ENCODE measurements at places on chromosomes 2 and 18. TPM values are rescaled to one million over a fixed set of nuclear protein-coding genes. Genes with fewer than 3 reads are reported as not detected.

DNA sequence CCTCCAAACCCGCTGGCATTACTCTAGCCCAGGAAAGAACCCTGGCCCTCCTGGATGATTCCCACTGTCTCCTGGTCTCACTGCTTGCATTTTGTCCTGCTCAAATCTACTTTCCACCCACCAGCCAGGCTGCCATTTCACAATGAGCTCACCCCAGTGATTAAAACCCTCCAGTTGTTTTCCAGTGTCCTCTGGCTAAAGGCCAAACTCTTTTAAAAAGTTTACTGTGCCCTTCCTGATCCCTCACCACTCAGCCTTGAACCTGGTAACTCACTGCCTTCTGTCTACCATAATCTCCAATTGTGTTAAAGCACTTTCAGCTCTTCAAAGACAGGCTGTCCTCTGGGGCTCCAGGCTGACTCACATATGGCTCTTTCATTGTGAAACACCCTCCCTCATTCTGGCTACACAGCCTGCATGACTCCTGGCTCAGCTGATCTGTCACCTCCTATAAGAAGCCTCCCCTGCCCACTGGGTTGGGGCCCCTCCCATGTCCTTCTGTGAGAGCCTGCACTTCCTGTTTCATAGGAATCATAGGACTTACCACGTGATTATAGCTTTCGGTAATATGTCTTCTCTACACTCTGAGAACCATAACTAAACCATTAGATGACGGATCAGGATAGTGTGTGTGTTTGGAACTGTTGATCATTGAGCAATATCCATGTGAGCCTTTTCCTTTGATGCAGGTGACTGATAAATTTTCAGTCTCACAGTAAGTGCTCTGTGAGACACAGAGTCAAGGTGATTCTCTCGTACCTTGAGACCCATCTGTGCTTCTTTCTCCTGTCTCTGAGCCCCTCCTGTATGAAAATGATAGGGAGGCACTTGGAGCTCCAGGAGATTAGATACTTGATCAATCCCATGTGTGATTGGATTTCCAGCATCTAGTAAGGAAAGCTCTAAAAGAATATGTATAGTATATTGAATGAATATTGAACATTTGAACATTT is 590.8 kb upstream of the ID2 start:
- DNase-seq = peak; percentile 93

GRCh38 chr2:67996772-67997527 is 65.9 kb downstream of the C1D start:
- DNase-seq = no peak

LINC00305 gene
- not detected for total RNA-seq

CRYGD gene
- total RNA-seq = not detected

GRCh38 chr2:105782646-105783045 is 37.9 kb downstream of the NCK2 start:
- DNase-seq = no peak

DNA sequence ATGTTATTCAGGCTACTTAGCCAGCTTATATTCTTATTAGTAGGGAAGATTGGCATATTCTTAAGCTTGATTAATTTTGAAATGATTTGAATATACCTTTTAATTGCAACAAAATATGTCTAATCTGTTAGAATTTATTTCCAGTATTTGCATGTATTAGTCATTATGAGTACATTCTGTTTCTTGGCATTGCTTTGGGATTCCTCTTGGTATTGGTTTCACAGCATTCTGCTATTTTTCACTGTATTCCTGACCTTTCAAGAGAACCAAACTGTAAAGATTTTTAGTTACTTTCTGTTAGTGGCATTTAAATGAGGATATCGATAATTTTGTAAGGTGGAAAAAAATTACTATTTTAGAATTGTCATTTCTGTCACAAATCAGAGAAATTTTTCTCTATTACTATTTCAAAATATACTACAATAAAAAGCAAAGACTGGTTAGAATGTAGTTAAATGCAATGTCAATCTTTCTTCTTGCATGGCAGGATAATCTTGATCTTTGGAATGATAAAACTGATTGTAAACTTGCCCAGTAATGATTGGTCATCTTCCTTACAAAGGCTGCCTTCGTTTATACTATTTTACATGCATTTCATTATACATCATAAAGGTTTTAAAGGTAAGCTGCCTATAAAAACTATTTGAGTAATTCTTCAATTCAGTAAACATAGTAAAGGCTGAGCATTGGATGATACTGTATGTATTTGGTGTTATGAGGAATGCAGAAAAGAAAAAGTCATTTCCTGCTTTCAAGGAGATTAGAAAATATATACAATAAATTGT is 86.1 kb downstream of the SLC4A10 start:
- DNase-seq = peak; percentile 27

DNA sequence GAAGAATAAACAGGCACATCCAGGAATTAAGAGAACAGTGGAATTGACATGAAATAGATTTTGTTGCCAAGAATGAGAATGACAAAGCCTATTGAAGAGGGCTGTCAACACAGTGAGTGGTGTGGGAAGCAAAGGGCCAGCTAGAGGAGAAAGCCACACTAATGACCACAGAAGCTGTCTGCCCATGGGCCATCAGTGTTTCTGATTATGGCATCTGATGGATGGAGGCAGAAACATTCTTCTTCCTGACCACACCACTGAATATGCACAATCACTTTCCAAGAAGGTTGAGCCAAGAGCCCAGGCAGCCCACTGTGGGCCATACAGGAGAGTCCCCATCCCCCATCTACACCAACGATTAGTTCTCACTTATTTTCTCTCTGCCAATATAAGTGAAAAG is 146.0 kb upstream of the SH3BP4 start:
- DNase-seq = no peak

LAMA3 gene
- 15.7 TPM for total RNA-seq

- DNase-seq = no peak
Observed at GRCh38 chr2:31785876-31786275, 205.1 kb upstream of the SRD5A2 start.

ERMN gene
- 0.18 TPM for total RNA-seq

GRCh38 chr2:241770185-241770935 is 6.3 kb upstream of the GAL3ST2 start:
- no peak for DNase-seq

DNA sequence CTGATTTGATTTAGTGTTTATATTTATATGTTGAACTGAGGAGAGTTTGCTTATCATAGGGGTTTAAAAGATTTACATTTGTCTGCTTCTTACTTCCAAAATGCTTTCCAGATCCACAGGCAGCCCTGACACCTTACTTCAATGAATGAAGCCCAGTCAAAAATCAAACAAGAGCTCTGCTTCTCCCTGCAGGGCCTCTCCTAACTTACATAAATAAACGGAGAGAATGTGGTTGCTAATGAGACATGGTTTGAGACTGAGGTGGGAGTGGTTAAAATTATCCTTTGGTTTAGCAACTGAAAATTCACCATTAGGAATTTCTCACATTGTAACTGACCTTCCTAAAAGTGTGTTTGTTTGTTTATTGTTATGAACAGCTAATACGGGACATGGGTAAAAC is 612.3 kb upstream of the FANCL start:
- no peak for DNase-seq

ZNF236 gene
- total RNA-seq = 13.6 TPM

- no peak for DNase-seq
Observed at GRCh38 chr2:235698028-235698427, 204.2 kb downstream of the AGAP1 start.

DNA sequence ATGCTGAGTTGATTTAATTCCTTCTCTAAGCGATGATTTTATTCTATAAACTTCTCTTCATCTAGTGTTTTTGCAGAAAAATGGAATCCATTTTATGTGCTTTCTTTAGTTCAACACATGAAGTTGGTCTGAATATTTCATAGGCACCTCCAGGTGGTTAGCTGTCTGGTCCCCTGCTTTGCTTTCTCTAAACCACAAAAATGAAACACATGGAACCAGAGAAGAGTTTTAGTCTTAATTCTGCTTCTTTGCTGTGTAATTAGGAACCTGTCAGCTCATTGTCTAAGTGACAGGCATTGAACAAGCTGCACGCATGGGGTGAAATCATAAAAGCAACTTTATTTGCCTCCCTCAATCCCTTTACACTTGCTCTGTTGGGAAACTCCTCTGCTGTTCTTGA is 150.4 kb downstream of the PIK3C3 start:
- DNase-seq = no peak

DNA sequence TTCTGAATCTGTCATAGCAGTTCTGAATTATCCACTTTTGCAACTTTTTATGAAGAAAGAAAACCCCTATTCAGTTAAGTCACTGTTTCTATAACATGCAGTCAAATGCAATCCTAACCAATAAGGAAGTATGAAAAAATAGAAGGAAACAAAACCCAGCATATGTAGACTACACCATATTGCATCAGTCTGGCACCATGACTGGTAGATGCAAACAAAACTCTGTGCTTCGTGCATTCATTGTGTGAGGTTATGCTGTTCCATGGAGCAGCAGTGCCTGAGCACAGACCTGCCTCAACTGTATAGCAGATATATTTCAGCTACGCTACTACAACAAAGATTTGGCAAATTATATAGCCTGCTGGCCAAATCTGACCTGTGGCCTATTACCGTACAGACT is 325.5 kb downstream of the LRP1B start:
- DNase-seq = no peak

GRCh38 chr2:96927405-96928171 is 57.7 kb upstream of the SEMA4C start:
- no peak for DNase-seq

- DNase-seq = no peak
Observed at GRCh38 chr2:202610380-202610779, 24.4 kb upstream of the FAM117B start.

SPP2 gene
- total RNA-seq = not detected

Data from fibroblast of the aortic adventitia (primary cell).